ENCODE measurements at places on chromosomes 12 and 14.

DNA sequence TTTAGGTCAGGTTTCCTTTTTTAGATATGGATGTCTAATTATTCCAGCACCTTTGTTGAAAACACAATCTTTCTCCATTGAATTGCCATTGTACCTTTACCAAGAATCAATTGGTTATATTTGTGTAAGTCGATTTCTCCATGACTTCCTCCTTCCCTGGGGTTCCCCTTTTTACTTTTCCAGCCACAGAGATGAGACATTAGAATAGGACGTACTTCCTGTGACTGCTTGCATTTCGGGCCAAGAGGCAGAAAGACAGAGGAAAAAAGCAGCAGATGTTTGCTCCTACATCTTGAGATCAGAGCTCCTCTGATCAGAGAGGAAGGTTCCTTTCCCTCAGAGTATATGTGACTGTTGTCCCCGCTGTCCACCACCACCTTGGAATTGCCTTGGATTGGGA, 453.7 kb upstream of the RGS6 start:
- no peak for DNase-seq

GRCh38 chr12:67469666-67470065, 178.9 kb upstream of the DYRK2 start:
- DNase-seq = no peak

GRCh38 chr14:69263364-69263763, 3.4 kb downstream of the GALNT16 start:
- no peak for DNase-seq

GRCh38 chr12:75549989-75550388, 38.6 kb upstream of the KRR1 start:
- no peak for DNase-seq

GRCh38 chr14:49895480-49895879, 2.6 kb downstream of the ARF6 start:
- DNase-seq = no peak

DNA sequence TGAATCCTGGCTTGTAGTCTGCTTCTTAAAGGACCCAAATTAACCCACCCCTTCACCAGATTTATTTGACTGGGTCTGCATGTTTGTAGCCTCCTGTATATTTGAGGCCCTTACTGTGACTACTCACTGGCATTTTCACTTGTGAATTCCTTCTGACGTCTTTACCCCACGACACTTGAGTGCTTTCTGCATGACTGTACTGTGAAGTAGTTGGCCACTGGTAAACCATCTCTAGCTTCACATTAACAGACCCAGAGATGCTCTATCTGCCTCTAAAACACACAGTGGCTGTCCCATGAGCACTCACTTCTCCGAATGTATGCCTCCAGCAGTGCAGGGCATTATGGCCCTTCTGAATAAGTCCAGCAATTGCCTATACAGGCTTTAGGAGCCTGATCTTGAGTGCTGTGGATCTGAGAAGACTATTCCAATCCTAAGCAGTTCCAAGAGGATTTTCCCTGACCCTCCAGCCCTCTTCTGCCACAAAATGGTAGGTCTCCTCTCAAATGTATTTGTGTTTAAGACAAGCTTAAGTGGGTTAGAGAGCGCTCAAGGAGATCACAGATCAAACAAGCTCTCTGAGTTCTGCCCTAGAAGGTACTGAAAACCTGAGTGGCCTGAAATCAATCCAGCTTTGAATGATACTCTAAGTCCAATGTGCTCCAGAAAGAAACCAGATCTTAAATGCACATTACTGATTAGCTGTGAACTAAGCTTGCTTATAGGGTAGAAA, 534.7 kb downstream of the RPS29 start:
- DNase-seq = no peak

- DNase-seq = no peak
Observed at GRCh38 chr12:59874781-59875180, 279.0 kb downstream of the SLC16A7 start.

DNA sequence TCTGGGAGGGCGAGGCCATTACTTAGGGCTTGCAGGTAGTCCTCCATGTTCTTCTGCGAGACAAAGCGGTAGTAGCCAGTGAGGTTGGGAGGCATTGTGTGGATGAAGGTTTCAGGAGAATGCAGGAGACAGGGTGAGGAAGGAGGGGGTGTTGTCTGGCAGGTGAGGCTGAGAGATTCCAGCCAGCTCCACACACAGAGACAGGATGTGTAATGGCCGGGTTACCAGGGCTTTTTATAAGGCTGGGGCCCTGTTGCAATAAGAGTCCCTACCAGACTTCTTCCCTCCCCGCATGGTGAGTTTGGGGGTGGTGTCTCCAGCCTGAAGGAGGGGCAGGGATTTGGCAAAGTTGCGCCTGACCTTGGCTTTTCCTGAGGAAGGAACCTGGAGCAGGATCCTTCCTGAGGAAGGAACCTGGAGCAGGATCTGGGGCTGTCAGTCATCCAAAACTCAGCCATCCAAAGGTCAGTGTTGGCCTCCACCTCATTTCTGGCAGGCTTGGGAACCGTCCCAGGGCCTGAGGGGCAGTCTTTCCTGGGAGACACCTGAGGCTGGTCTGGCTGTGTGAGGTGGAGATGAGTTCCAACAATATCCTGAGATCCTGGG, at the start of gene RBP5:
TSS of gene RBP5 (minus strand) at position 209 of the 606 bp plus-strand sequence. CDS start at position 95, 114 bp downstream.
- DNase-seq = no peak

DNA sequence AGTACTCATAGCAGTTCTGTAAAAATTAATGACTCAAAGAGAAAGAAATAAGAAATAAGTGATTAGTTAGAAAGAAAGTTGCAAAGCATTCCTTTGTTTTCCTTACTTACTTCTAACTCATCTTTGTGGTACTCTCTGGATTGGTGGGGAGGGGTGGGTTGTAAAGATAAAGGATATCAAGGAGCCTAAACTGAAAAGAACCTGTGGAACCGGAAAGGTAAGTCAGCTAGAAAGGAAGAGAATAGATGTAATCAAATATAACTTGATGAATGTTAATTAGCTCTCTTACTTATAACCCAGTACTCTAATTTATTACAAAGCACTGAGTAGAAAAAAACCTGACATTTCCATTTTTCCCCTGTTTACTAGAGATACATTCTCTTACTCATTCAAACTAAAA, 37.5 kb upstream of the KRR1 start:
- DNase-seq = no peak

- DNase-seq = no peak
Observed at GRCh38 chr12:26878661-26879119, 45.7 kb upstream of the ITPR2 start.

- DNase-seq = no peak
Observed at GRCh38 chr14:32706721-32707519, 231.8 kb upstream of the NPAS3 start.

- no peak for DNase-seq
Observed at GRCh38 chr14:93231129-93231979, 24.3 kb downstream of the UBR7 start.

GRCh38 chr12:43370263-43370662, 181.7 kb downstream of the ADAMTS20 start:
- no peak for DNase-seq

- no peak for DNase-seq
Observed at GRCh38 chr14:64952598-64953309, 10.2 kb upstream of the GPX2 start.

GRCh38 chr14:96053600-96054381, 14.6 kb downstream of the C14orf132 start:
- DNase-seq = no peak

GRCh38 chr12:131640525-131640924, 70.4 kb upstream of the SFSWAP start:
- no peak for DNase-seq

DNA sequence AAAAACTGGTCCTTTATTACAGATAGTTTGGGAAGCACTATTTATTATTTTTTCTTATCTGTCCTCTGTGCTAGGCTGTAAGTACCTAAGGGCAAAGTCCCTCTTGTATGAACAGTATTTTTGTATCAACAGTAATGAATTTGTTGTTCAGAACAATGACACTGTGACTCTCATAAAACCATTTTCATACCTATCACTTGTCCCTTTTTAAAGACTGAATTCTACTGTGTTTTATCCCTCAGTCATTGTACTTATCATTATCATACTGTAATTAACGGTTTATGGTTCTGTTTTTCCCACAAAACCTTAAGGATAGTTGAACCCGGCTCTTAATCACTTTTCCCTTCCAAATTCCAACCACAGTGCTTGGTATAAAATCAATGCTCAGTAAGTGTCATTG, 69.4 kb downstream of the SRGAP1 start:
- DNase-seq = no peak

All from activated T-helper 1 cell treated with anti-CD3 and anti-CD28 coated beads, Interleukin-12 subunit alpha, Interleukin-12 subunit beta, Interleukin-2, Interleukin-4 antibody, amounts not matched to agents 30 ng/mL and 10 ng/mL and 1 ng/mL, durations not matched to agents 14 hours and 24 hours and 36 hours (primary cell).